ENCODE measurements at places on chromosomes 3 and 15. TPM values are rescaled to one million over a fixed set of nuclear protein-coding genes. Genes with fewer than 3 reads are reported as not detected.

- DNase-seq = no peak
These were observed 307.8 kb upstream of the PROK2 start for GRCh38 chr3:72092778-72093177.

GUCA1C gene
- polyA plus RNA-seq = 0.21 TPM

GRCh38 chr3:134852132-134852531, 57.1 kb downstream of the EPHB1 start:
- DNase-seq = no peak

DNA sequence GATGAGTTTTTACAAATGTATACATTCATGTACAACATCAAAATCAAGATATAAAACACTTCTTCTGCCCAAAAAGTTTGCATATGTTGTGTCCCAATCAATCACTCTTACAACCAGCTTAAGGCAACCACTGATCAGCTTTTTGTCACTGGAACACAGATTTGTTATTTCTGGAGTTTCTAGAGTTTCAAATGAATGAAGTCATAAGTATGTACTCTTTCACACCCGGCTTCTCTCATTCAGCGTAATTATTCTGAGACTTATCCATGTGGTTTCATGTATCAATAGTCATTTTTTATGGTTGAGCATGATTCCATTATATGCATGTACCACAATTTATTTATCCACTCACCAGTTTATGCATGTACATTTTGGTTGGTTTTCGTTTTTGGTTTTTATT, 53.0 kb upstream of the CORO2B start:
- no peak for DNase-seq

- DNase-seq = peak; percentile 65
These were observed 37.8 kb downstream of the LSM3 start for GRCh38 chr3:14216257-14217048.

DNA sequence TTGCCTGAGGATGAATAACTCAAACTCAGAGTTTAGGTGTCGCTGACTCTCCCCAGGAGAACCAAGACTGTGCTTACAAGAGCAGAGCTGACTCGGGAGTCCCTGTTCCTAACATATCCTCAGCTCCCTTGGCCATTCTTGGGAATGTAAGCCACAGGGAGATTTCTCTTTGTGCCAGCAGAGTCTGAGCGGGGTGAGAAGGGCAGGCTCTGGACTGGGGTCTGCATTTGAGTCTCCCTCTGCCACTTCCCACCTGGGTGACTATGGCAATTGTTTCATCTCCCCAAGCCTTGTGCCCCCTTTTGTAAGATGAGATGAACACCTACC, 126.0 kb downstream of the ADAMTS17 start:
- no peak for DNase-seq

- no peak for DNase-seq
These were observed 81.9 kb downstream of the PPARG start for GRCh38 chr3:12370758-12371157.

- DNase-seq = no peak
These were observed 39.6 kb downstream of the CCDC54 start for GRCh38 chr3:107416886-107417285.

DNA sequence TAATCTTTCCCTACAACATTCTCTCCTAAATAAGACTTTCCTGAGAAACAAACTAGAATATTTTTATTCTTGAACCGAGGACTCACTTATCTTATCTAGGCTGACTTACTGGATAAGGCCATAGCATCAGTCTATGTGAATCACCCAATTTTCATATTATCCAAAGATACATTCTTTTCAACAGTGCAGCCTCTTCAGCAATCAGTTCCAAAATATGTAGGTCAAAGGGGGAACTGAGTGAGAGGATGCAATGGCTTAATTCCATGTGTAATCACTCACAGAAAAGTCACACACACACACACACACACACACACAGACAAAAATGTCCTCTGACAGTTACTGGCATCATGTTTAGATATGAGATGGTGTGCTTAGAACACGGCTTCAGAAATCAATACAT, 31.5 kb upstream of the MECOM start:
- DNase-seq = no peak

DNA sequence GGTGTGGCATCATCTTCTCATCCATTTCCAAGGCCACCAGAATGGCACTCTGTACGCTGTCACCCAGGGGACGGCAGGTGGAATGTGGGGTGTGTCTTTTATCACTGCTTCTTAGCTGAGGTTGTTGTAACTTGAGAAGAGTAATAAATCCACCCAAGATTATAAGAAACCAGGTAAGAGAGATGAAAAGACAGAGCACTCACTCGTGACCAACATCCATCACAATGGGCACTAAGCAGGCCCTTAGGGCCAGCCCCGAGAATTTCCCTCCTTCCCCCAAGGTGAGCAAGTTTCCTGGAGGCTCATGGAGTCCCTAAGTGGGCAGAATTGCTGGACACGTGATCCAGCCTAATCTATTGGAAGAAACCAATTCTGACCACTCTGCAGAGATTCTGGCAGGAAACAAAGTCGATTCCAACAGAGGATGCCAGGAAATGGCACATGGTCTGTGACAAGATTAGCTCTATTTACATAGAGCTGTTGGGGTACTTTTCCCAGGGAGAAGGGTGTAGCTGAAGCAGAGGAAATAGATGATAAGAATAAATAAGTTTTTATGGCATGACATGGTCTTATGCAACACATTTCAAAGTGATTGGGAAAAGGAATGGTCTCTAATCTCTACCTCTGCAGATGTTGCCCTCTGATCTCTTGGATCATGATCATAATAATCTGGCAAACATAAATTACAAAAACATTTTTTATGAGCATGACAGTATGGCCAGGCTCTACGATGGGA, 22.5 kb downstream of the SLC6A20 start:
- no peak for DNase-seq

GRCh38 chr15:25022233-25022632, 67.4 kb downstream of the SNRPN start:
- DNase-seq = no peak

- DNase-seq = no peak
These were observed 69.5 kb downstream of the PGPEP1L start for GRCh38 chr15:98938105-98938417.

GRCh38 chr3:197363553-197364409, 65.4 kb upstream of the DLG1 start:
- DNase-seq = no peak

DNA sequence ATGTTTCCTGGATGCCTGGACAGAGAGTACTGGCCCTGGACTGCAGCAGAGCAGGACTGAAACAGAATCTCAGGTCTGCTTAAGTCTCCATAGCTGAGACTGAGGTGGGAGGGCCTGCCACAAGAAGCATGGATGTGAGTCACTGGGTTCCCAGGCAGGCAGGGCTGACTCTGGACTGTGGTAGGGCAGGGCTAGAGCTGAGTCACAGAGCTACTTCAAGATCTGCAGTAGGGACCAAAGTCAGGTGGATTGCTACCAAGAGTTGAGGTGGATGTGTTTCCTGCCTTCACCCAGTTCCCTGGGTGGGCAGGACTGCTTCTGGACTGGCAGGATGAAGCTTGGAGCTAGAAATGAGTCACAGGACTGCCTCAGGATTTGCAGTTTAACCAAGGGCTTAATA, 282.9 kb downstream of the AGBL1 start:
- DNase-seq = no peak

- no peak for DNase-seq
These were observed 365.3 kb upstream of the KCNMB2 start for GRCh38 chr3:178170698-178171535.

Measured in left renal cortex interstitium (tissue), 4 donors.